ENCODE measurements at places on chromosomes 2 and 18.

DNA sequence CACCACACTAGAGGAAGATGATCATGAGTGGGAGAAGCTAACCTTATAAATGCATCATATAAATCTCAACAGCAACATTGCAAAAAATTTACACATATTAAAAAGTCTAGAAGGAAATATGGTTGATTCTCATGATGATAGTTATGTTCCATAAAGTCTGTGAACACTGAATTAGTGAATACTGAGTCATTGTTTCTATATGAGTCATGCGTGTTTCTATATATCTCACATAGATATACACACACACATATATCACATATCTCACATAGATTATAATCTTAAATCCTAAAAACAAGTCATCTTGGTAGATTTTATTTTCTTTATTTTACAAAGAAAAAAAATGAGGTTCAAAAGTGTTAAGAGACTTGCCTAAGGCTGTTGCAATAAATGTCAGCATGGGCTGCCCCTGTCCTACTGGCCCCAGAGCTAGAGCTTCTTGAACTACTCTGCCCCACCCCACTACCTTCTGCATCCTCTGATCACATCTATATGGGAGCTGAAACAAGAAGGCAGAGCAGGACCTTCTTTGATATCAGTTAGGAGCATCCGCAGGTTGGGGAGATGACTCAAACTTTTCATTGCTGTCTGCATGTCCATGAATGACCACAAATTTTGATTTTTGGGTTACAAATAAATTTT, 81.8 kb upstream of the ADAM23 start:
- DNase-seq: no peak

DNA sequence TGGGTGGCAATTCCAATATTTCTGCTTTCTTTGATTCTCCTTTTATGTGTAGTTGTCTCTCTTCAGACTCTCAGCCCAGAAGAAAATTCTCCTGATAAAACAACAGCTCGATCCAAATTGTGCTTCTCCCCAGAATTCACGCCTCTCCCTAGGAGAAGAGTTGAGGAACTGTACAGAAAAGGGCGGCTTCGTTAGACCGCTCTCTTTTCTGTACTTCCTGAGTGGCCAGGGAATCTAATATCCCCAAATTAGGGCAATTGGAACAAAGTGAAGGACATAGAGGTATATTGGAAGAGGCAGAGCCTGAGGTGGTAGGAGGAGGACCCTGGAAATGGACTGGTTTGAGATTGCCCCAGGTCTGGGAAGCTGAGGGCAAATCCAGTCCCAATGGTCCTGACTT, 5.6 kb downstream of the ADCYAP1 start:
- no peak for DNase-seq

DNA sequence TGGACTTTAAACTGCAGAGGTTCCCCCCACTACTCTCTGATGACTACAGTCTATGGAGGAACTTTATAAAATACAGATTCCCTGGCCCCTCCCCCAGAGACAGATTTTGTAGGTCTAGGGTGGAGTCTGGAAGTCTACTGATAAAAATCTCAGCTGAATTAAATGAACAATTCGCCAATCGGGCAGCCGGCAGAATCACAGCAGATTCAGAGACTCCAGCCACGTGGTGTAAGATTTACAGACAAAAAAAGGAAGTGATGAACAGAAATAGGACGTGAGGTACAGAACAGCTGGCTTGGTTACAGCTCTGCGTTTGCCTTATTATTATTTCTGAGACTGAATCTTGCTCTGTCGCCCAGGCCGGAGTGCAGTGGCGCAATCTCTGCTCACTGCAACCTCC, 21.4 kb upstream of the MTA3 start:
- DNase-seq: no peak

- DNase-seq: peak; percentile 73
Measured at GRCh38 chr2:223100061-223100511, 48.1 kb downstream of the KCNE4 start.

DNA sequence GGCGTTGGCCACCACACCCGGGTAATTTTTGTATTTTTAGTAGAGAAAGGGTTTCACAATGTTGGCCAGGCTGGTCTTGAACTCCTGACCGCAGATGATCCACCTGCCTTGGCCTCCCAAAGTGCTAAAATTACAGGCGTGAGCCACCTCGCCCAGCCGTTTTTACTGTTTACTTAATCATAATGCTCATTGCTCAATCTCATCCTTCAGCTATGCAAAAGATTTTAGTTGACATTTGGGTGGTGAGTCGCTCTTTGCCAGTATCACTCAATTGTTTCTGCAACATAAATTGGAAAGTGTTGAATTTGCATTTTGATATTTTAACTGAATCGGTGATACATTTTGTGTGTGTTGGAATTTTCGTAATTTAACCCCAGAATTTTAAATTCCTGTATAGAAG, 7.8 kb upstream of the ZNF532 start:
- peak; percentile 65 for DNase-seq

DNA sequence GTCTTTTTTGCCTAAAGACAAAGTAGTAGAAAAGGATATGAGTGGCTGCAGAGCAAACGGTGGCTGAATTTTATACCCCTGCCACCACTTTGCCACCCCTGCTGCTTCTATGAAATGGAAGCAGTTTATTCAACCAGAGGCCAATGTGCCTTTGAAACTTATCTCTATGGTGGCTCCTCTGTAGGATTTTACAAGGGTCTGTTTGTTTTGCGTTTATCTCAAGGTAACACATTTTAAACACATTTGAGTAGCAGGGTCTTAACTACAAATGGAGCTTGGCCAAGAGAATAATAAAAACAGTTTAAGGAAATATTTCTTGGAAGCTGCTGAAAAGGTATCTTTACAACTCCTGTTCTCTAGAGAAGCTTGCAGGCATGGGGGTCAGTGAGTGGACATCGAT, 6.1 kb downstream of the ALLC start:
- DNase-seq: no peak

- DNase-seq: no peak
Measured at GRCh38 chr2:121887513-121888188, 132.2 kb downstream of the TSN start.

- no peak for DNase-seq
Measured at GRCh38 chr2:31168291-31168690, 30.1 kb upstream of the GALNT14 start.

DNA sequence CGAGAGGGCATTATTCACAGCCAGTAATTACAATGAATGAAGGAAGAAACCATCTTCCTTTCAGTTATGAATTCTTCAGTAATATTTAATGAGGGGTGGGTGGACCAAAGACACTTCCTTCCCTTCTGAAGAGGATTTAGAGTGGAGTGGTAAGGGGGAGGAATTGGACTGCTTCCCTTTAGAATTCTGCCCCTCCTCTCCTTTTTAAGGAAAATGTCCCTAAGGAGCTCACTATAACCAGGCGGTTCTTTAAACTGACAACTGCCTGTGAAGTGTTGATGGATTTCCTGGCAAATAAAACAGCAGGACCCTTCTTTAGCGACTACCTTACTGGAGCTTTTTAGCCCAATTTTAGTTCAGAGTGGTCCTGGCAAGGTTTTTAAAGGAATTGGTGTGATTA, 86.4 kb downstream of the LIMS1 start:
- DNase-seq: no peak

DNA sequence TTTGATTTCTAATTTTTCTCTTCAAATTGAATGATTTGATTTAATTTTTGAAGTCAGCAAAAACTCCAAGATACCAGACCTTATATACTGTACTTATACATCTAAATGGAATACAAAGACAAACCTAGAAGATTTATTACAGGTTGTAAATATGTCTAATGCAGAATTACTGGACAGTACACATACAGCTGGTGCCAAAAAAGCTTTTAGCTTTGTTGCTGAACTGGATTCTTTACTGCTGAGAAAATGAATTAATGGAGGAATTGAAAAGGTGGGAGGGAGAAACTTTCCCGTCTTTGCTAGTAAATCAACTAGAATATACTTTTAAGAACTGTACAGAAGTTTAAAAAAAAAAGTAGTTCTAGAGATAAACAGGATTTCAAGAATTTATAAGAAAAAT, 17.5 kb downstream of the C1D start:
- DNase-seq: peak; percentile 4

- no peak for DNase-seq
Measured at GRCh38 chr2:98565286-98565860, 42.9 kb downstream of the COA5 start.

DNA sequence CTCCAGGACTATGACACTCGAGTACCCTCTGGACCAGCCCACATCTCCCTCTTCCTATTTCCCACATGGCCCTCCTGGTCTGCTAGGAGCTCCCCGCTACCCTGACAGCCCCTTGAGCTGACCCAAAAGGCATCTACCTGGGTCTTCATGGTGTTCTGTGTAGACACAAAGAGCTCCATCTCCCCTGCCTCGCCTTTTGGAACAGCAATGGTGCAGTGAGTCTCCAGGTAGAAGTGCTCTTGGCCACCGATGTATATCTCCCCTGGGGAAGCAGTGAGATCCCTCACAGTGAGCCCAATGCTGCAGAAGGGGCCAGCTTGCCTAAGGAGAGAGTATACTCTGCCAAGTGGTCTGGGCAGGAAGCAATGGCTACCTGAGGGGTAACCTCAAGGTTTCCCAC, 47.8 kb downstream of the XDH start:
- no peak for DNase-seq

- DNase-seq: no peak
Measured at GRCh38 chr2:72273384-72273783, 125.7 kb upstream of the CYP26B1 start.

- DNase-seq: peak; percentile 79
Measured at GRCh38 chr2:24620936-24621335, 129.9 kb downstream of the NCOA1 start.

DNA sequence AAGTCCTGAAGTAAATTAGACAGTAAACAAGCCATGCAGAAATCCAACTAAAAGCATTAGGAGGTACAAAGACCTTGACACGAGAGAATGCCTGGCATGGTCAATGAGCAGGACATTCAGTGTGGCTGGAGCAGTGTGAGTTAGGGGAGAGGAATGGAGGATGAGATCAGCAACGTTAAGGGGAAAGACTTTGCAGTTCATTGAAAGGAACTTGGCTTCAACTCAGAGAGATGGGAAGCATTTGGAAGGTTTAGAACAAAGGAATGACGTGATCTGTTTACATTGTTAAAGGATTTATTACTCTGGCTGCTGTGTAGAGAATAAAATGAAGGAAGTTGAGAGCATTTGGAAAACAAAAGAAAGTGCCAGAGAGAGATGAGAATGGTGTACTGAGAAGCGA, 621.3 kb downstream of the XIRP2 start:
- DNase-seq: peak; percentile 91

GRCh38 chr18:34528177-34528576, 181.9 kb upstream of the DTNA start:
- no peak for DNase-seq

- peak; percentile 91 for DNase-seq
Measured at GRCh38 chr18:41940506-41941215, 14.4 kb upstream of the PIK3C3 start.

- DNase-seq: peak; percentile 43
Measured at GRCh38 chr2:9258953-9259399, 52.4 kb downstream of the ASAP2 start.

DNA sequence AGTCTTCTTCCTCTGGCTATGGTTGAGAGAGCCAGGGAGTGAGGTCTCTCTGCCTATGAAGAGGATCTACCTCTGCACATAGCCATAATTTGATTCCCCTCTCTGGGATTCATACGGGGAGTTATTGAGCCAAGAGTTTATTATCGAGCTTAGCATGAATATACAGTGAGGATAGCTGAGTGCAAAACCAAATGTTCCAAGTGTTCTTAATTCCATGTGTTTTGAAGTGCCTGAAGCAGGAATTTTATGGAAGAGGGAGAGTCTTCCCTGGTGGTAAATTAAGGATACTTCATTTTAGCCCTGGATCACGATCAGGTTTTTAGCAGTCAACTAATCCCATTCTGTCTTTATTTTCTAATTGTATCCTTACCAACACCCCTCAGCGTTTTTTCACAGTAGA, 270.6 kb downstream of the C1D start:
- no peak for DNase-seq

- DNase-seq: peak; percentile 40
Measured at GRCh38 chr18:58593938-58594337, 35.0 kb downstream of the ALPK2 start.

GRCh38 chr2:127454595-127455565, 36.7 kb downstream of the PROC start:
- no peak for DNase-seq

- no peak for DNase-seq
Measured at GRCh38 chr2:240524963-240525718, 32.6 kb downstream of the ANKMY1 start.

- no peak for DNase-seq
Measured at GRCh38 chr2:85181134-85181631, 48.0 kb downstream of the TCF7L1 start.

- no peak for DNase-seq
Measured at GRCh38 chr2:215888680-215889079, 124.7 kb downstream of the MREG start.

GRCh38 chr18:13577091-13577697, 149.2 kb downstream of the FAM210A start:
- peak; percentile 3 for DNase-seq

DNA sequence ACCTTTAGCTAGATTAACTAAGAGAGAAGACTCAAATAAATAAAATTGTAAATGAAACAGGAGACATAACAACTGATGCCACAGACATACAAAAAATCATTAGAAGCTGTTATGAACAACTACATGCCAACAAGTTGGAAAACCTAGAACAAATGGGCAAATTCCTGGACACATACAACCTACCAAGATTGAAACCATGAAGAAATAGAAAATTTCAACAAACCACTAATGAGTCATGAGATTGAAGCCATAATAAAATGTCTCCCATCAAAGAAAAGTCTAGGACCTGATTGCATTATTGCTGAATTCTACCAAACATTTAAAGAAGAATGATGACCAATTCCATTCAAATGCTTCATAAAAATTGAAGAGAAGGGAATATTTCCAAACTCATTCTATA, 54.3 kb downstream of the ST3GAL5 start:
- DNase-seq: no peak

DNA sequence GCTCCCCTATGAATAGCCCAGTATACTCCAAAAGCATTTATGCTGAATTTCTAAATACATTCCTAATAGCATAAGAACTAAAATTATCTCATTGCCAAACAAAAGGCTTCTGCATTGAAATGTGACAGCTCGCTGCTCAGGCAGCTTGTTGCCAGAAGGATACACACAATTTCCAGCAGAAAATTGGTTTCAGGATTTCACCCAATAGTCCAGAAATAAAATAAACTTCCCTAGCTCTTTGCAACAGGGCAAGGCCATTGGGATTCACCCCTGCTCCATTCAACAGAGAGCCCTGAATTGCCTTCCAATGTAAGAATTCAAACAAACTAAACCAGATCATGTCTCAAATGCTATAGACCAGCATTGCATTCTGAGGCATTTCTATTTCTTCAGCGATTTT, 70.7 kb downstream of the RBM43 start:
- no peak for DNase-seq

Measured in fibroblast of pulmonary artery (primary cell).